Mesothelial cell of epicardium (in vitro differentiated cells): ENCODE measurements at places on chromosomes 4 and X.

DNA sequence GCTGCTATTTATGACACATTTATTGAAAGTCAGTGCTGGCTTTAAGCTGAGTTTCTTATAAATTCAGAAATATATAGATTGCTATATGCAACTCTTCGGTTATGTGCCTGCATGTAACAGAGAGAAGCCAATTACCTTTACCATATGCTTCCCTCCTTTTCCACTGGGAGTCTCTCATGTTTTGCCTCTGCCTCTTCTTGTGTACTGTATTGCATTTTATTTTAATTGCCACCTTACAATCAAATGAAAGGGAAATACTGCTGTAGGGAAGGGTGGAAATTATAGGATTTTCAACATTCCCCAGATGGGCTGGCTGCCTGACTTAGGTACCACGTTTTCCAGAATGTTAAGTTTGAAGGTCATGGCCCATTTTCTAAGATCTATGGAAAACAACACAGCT is 655.4 kb upstream of the SLIT2 start:
- H3K4me3 ChIP-seq = no peak overlapping the region
- H3K27ac ChIP-seq = no peak overlapping the region
- no peak for DNase-seq

DNA sequence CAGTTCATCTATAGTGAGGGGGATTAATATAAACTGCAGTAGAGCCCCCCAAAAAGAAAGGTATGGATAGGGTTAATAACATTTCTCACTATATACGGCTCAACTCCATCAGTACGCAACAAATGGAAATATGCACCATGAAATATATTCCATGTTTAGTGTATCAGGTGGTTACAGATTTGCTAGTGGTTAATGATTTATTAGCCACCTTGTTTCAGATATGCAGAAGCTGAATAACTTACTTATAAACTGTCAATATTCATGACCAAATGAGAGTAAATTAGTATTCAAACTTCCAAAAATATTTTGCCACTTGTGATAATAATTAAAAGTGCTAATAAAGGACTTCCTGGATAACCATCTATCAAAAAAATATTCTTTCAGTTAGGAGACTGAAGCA is 14.8 kb downstream of the AMTN start:
- DNase-seq = no peak
- H3K4me1 ChIP-seq = peaks cover 6% of the 10 kb centered on the region
- H3K27me3 ChIP-seq = peaks cover 10% of the 10 kb centered on the region
- no peak overlapping the region for H3K27ac ChIP-seq
- no peak overlapping the region for H3K4me3 ChIP-seq

GRCh38 chr4:148171596-148171995 is 270.6 kb downstream of the NR3C2 start:
- H3K36me3 ChIP-seq = peaks cover 4% of the 10 kb centered on the region
- no peak for DNase-seq
- peaks cover 7% of the 10 kb centered on the region for H3K27me3 ChIP-seq
- peaks cover 1% of the 10 kb centered on the region for H3K4me1 ChIP-seq

GRCh38 chr4:1644891-1645657 is 39.0 kb downstream of the FAM53A start:
- H3K4me3 ChIP-seq = peak overlapping the region; percentile 63
- H3K27me3 ChIP-seq = no peaks in the 10 kb centered on the region
- DNase-seq = no peak
- peak overlapping the region; percentile 92 for H3K27ac ChIP-seq
- peaks cover 2% of the 10 kb centered on the region for H3K36me3 ChIP-seq

- H3K4me3 ChIP-seq = no peak overlapping the region
- peaks cover 24% of the 10 kb centered on the region for H3K4me1 ChIP-seq
- peaks cover 26% of the 10 kb centered on the region for H3K27me3 ChIP-seq
These were observed 22.6 kb downstream of the PPP2R2C start for GRCh38 chr4:6449746-6450369.

DNA sequence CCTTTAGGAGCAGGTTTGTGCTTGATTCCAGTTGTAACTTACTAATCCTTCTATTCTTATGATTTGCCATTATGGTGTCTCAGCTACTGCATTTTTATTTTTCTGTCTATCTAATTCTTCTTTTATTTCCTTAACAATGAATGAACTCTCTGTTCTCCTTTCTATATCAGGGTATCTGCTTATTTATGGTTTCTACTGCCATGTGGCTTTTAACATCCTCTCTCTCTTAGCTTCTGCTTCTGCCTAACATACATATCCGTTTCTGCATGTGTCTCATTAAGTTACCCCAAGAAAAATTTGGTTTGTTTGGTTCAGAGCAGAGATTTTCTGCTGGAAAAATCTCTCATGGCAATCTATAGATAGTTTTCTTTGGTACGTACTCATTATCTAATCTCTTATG is 614.4 kb downstream of the RPA4 start:
- H3K36me3 ChIP-seq = peaks cover 3% of the 10 kb centered on the region
- no peaks in the 10 kb centered on the region for H3K27me3 ChIP-seq
- no peak overlapping the region for H3K27ac ChIP-seq
- DNase-seq = no peak
- no peaks in the 10 kb centered on the region for H3K4me1 ChIP-seq
- no peak overlapping the region for H3K4me3 ChIP-seq

DNA sequence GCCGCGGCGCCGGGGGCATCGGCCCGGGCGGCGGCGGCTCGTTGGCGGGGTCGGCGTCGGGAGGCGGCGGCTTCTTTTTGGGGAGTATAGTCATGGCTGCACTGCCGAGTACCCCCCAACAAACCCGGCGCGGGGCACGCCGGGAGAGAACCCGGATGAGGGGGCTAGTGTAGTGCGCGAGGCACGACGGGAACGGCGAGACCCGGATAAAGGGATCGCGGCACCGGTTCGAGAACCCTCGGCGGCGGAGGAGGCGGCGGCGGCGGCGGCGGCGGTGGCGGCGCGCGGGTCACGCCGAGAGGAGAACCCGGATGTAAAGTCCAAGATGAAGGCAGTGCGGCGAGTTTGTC is at the start of gene OTUD5:
Gene OTUD5 (minus strand): TSS at position 131 of the 350 bp plus-strand sequence. CDS start 37 bp downstream, at position 94.
- H3K27ac ChIP-seq = peak within 1 kb of the TSS; percentile 100
- H3K4me3 ChIP-seq = peak within 1 kb of the TSS; percentile 100
- no peaks in the 10 kb centered on the region for H3K27me3 ChIP-seq
- DNase-seq = no peak
- H3K4me1 ChIP-seq = peaks cover 30% of the 10 kb centered on the region

GRCh38 chr4:41339812-41340809 is 83.4 kb downstream of the UCHL1 start:
- no peak for DNase-seq
- H3K27ac ChIP-seq = peak overlapping the region; percentile 92
- H3K4me3 ChIP-seq = no peak overlapping the region

DNA sequence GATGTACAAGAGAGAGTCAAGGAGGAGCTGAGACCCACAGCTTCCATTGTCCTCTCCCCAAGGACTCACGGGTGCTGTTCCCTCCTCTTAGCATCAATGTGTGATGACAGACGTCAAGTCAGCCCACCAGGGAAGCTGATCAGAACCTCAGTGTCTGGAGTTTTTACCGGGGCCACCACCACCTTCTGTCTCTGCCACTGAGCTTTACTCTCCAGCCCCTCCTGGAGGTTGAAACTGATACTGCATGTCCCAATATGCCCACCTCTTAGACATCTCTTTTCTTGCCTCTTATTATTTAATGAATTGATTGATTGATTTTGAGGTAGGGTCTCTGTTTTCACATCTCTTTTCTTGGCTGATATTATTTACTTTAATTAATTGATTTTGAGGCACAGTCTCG is 10.3 kb upstream of the AKAP17A start:
- no peak overlapping the region for H3K27ac ChIP-seq
- no peak for DNase-seq
- H3K4me3 ChIP-seq = no peak overlapping the region
- no peaks in the 10 kb centered on the region for H3K4me1 ChIP-seq
- no peaks in the 10 kb centered on the region for H3K27me3 ChIP-seq

GRCh38 chr4:2843263-2843940 is at the start of gene ADD1:
ADD1 (plus strand) TSS chr4:2843844; CDS start chr4:2875916, 32,072 bp downstream.
- peaks cover 8% of the 10 kb centered on the region for H3K36me3 ChIP-seq
- peaks cover 30% of the 10 kb centered on the region for H3K4me1 ChIP-seq
- peak within 1 kb of the TSS; percentile 95 for H3K27ac ChIP-seq
- peak within 1 kb of the TSS; percentile 88 for H3K4me3 ChIP-seq
- DNase-seq = peak; percentile 99

DNA sequence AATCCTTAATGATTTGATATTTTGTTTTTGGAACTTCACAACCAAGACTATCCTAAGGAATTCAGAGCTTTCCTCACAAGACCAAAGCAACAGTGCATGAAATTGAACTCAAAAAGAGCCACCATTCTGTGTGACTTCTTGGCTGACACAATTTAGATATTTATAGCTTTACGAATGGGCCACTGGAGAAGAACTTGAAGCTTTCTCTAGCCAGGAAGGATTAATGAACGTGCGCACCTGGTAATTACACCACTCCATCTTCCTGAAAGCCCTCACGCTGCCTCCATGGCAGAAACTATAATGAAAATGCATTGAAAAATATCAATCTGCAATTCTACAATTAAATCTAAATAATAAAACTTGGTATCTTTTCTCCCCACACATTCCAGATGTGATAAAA is 1057.8 kb downstream of the DMD start:
- H3K27ac ChIP-seq = no peak overlapping the region
- H3K36me3 ChIP-seq = no peaks in the 10 kb centered on the region
- H3K4me3 ChIP-seq = no peak overlapping the region

DNA sequence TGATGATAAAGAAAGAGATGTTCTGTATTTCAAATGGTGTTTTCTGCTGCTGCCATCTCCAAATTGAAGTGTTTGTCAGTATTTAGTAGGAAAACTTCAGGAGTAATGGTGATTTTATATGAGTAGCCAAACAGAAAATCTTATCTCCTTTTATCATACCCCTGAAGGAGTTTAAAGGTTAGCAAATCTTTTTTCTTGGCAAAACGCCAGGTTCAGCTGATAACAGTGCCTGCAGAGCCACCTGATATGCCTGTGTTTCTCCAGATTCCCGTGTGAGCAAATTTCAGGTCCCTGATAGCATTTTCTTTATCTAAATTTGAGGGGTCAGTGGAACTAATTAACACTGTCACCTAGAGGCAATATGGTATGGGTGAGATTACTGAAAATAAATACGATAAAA is 65.8 kb upstream of the ETNPPL start:
- peak overlapping the region; percentile 5 for H3K27ac ChIP-seq
- H3K36me3 ChIP-seq = no peaks in the 10 kb centered on the region
- H3K4me1 ChIP-seq = peaks cover 41% of the 10 kb centered on the region
- DNase-seq = no peak
- H3K4me3 ChIP-seq = no peak overlapping the region
